ENCODE measurements at places on chromosomes 3 and 15. TPM values are rescaled to one million over a fixed set of nuclear protein-coding genes. Genes with fewer than 3 reads are reported as not detected.

DNA sequence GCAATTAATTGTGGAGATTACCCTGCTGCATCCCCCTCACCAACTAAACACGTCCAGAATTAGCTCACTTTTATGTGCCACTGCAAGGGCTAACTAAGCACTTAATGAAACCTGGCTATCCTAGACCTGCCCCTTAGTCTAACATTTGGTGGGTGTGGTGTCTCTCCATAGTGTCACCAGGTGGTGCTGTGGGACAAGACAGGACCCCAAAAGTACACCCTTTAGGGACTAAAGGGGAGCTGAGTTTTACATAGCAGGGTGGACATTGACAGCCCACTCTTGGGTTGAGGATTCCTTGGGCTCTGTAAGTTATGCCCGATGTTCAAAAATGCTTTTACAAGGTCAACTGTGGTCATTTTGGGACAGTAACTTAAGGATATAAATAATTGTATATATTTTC, 5.7 kb downstream of the DUT start:
- DNase-seq = no peak

CISH gene
- total RNA-seq = 4.4 TPM

LRRC34 gene
- total RNA-seq = not detected

DNA sequence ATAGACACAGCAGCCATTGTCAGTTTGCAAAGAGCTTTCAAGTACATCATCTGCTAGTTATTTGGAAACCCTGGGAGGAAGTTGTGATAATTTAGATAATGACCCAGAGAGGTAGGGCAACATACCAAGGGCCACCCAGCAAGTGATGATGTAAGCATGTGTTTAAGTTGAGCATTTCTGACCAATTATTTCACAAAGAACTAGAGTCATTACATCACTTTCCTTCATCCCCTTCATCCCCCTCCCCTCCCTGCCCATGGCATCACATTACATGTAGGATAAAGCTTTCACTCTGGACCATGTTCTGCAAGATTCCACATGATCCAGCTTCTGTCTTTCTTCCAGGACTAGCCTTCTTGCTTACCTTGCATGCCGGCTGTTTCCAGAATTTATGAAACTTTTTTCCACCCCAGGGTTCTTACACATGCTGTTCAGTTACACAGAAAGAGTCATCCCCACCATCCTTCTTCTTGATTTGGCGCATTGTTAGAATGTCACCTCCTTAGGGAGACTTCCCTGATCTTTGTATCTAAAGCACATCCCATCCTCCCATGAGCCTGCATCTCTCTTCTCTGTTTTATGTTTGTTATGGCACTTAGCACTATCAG, 71.3 kb downstream of the PTPRG start:
- DNase-seq = no peak

GRCh38 chr3:32794487-32795308, 23.1 kb upstream of the TRIM71 start:
- DNase-seq = no peak

DNA sequence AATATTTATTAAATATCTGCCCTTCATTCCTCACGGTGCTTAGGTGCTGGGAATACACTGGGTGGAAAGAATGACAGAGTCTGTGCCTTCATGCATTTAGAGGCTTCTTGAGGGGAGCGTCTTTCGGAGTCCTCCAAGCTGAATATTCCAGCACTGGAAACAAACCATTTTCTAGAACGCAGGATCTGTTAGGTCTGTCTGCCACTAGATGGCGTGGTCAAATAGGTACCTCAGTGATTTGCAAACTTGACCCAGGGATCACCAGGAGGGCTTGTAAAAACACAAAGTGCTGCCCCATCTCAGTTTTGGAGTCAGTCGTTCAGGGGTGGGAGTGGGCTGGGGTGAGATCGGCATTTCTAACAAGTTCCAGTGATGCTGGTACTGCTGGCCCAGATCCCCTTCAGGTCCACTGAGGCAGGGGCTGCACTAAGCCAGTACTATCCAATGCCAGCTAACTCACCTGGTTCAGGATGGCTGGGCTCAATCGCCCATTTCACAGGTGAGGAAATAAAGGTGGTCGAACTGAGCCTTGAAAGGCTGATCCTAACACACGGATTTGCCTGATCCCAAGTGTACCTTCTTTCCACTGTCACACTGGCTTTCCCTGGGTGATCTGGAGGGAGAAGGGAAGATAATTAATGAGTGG, 14.8 kb downstream of the ARNT2 start:
- no peak for DNase-seq

- DNase-seq = no peak
Measured at GRCh38 chr3:38989917-38990510, 61.7 kb downstream of the SCN11A start.

GRCh38 chr3:20060974-20061685, 20.9 kb downstream of the KAT2B start:
- DNase-seq = no peak

All from esophagus squamous epithelium (tissue), 5 donors.